ENCODE measurements at places on chromosomes 2 and 18.
A peak's percentile ranks its signal among the peaks of the same experiment; 100 is the strongest.

DNA sequence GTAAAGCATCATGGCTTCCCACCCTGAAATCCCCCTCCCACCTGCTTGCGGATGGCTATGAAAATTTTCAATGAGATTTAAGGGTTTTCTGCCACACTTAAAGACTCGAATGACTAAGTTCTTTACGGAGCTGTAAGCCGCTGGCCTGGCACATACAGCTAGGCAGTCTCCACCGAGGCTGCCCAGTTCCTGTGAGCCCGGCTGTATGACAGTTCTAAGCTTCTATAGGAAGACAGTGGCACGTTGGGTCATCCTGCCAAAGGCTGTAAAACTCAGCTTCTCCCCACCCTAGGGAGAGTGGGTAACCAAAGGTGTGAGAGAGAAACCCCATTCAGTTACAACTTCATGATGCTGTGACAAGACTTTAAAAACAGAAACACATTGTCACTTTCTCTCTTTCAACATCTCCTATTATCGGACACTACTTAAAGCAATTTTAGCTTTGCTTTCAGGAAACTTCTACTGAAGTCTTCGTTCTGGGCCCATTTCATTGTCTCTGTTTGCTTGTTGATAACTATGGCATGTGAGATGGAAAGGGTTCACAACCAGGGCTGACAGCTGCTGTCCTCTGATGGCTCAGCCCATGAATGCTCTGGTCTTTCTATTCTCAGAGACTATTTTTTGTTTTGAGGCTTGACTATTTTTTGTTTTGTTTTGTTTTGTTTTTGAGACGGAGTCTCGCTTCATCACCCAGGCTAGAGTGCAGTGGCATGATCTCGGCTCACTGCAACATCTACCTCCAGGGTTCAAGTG is 7.1 kb downstream of the CASP8 start:
- H3K27me3 ChIP-seq, result no peaks in the 10 kb centered on the region
- H3K4me1 ChIP-seq, result peaks cover 12% of the 10 kb centered on the region
- DNase-seq, result no peak
- peaks cover 17% of the 10 kb centered on the region for H3K36me3 ChIP-seq
- no peak overlapping the region for H3K27ac ChIP-seq

- peak within 1 kb of the TSS; percentile 56 for H3K4me3 ChIP-seq
- DNase-seq, result peak; percentile 85
- H3K4me1 ChIP-seq, result peaks cover 3% of the 10 kb centered on the region
- H3K36me3 ChIP-seq, result no peaks in the 10 kb centered on the region
- H3K27me3 ChIP-seq, result no peaks in the 10 kb centered on the region
- H3K27ac ChIP-seq, result no peak within 1 kb of the TSS
Observed at GRCh38 chr2:26401739-26402541, at the start of gene DRC1. Gene DRC1 (plus strand): TSS chr2:26401920. CDS start chr2:26401990, 70 bp downstream.

- no peak for DNase-seq
- peaks cover 2% of the 10 kb centered on the region for H3K27me3 ChIP-seq
- H3K4me3 ChIP-seq, result no peak overlapping the region
- no peak overlapping the region for H3K27ac ChIP-seq
- peaks cover 16% of the 10 kb centered on the region for H3K4me1 ChIP-seq
Observed at GRCh38 chr2:11027195-11027594, 115.5 kb downstream of the KCNF1 start.

DNA sequence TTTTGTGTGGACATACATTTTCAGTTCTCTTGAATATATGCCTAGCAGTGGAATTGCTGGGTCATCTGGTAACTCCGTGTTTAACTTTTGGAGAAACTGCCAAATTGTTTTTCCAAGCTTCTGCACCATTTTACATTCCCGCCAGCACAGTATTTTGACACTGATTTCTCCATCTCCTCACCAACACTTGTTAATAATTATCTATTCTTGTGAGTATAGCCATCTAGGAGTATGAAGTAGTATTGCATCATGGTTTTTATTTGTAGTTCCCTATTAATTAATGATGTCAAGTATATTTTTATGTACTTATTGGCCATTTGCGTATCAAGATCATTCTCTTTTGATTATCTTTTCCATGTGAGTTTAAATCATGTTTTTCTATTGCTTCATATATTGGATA is 17.9 kb upstream of the AOX1 start:
- peaks cover 35% of the 10 kb centered on the region for H3K36me3 ChIP-seq
- no peak overlapping the region for H3K27ac ChIP-seq
- H3K27me3 ChIP-seq, result no peaks in the 10 kb centered on the region
- H3K4me1 ChIP-seq, result no peaks in the 10 kb centered on the region

Measured in mesothelial cell of epicardium (in vitro differentiated cells).